CD8-positive, alpha-beta memory T cell (primary cell): ENCODE measurements at places on chromosomes 7 and 10. TPM values are rescaled to one million over a fixed set of nuclear protein-coding genes. Genes with fewer than 3 reads are reported as not detected.

- H3K36me3 ChIP-seq: peaks cover 7% of the 10 kb centered on the region
- no peak overlapping the region for H3K27ac ChIP-seq
- no peaks in the 10 kb centered on the region for H3K27me3 ChIP-seq
- peaks cover under 1% of the 10 kb centered on the region for H3K4me1 ChIP-seq
Observed at GRCh38 chr7:65390588-65390987, 16.9 kb downstream of the ZNF92 start.

DNA sequence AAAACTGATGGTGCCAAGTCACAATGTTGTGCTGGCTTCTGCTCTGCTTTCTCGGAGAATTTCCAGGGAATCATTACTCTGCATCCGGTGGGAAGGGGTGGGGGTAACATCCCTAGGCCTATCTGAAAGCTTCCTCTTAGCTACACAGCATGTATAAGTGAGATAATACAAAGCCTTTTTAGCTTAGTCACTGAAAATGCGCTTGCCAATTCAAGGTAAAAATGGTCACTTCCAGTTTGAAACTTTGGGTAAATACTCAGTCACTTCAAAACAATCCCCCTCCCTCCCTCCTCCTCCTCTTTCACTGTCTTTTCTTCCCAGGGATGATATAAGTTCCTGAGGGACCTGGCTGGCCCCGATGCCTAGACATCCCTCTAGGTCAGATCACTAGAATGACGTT lies 57.3 kb upstream of the APBB1IP start:
- H3K36me3 ChIP-seq: no peaks in the 10 kb centered on the region
- no peaks in the 10 kb centered on the region for H3K4me1 ChIP-seq
- no peak overlapping the region for H3K27ac ChIP-seq
- H3K27me3 ChIP-seq: no peaks in the 10 kb centered on the region
- H3K4me3 ChIP-seq: no peak overlapping the region
- DNase-seq: no peak

- no peak overlapping the region for H3K4me3 ChIP-seq
- H3K36me3 ChIP-seq: no peaks in the 10 kb centered on the region
- H3K4me1 ChIP-seq: no peaks in the 10 kb centered on the region
- H3K27me3 ChIP-seq: no peaks in the 10 kb centered on the region
Observed at GRCh38 chr7:81648716-81649115, 121.1 kb downstream of the HGF start.

Gene DCLRE1C
- polyA plus RNA-seq: 28.4 TPM

Gene LLCFC1
- not detected for polyA plus RNA-seq

Gene GSTO1
- 167 TPM for polyA plus RNA-seq

DNA sequence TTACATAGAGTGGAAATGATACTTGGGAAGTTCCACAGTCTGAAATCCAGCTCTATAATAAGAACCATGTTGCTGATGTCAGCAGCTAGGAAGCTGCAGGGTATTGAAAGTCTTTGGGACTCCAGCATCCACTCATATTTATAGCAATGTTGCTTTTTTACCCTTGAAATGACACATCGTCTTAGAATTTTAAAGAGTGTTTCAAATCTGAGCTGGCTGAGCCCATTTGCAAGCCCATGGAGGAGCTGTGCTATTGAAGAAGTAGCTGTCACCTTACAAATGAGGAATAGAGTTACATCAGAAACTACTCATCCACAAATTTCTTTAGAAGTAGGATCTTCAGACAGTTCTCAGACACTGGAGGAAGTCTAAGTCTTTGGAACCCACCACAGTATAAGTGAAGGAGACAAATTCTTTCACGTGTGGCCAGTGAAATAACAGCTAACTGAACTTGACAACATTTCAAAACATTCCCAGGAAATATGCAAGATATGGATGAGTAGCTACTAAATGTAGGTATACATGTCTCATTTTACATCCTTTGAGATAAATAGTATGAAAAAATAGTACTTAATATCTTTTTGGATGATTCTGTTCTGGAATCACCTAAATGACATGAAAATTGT lies 203.6 kb downstream of the ZNF365 start:
- no peak overlapping the region for H3K27ac ChIP-seq
- DNase-seq: no peak
- no peaks in the 10 kb centered on the region for H3K36me3 ChIP-seq

DNA sequence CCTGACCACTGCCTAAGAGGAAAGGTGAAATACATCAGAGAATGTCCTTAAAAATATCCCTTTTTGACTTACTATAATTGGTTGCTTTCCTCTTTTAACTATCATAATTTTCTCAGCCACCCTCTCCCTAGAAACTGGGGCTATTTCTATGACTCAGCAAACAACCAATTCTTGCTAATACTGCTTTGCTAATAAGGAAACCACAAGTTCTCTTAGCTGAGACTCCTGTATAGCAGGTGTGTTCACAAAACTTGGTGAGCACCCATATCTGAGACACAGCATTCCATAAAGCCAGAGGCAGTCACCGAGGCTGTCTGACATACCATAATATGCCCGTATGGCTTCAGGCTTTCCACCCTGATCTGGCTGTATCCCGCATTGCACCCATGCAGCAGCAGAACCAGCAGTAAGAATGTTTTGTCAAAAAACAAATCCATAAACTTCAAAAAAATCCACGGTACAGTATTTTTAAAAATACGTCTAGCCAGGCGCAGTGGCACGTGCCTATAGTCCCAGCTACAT lies 191.7 kb upstream of the C7orf33 start:
- H3K27me3 ChIP-seq: peaks cover 6% of the 10 kb centered on the region
- no peak overlapping the region for H3K27ac ChIP-seq
- H3K4me3 ChIP-seq: no peak overlapping the region
- H3K36me3 ChIP-seq: no peaks in the 10 kb centered on the region
- DNase-seq: no peak
- no peaks in the 10 kb centered on the region for H3K4me1 ChIP-seq

GRCh38 chr7:92295391-92295790 lies 49.6 kb downstream of the ANKIB1 start:
- no peak overlapping the region for H3K4me3 ChIP-seq
- H3K36me3 ChIP-seq: no peaks in the 10 kb centered on the region
- H3K27ac ChIP-seq: no peak overlapping the region
- no peak for DNase-seq
- H3K27me3 ChIP-seq: no peaks in the 10 kb centered on the region

- peak overlapping the region; percentile 45 for H3K4me3 ChIP-seq
- no peak overlapping the region for H3K27ac ChIP-seq
- H3K27me3 ChIP-seq: no peaks in the 10 kb centered on the region
- peaks cover 65% of the 10 kb centered on the region for H3K4me1 ChIP-seq
- H3K36me3 ChIP-seq: no peaks in the 10 kb centered on the region
- DNase-seq: peak; percentile 60
Observed at GRCh38 chr7:1920266-1920681, 250.2 kb downstream of the ELFN1 start.

DNA sequence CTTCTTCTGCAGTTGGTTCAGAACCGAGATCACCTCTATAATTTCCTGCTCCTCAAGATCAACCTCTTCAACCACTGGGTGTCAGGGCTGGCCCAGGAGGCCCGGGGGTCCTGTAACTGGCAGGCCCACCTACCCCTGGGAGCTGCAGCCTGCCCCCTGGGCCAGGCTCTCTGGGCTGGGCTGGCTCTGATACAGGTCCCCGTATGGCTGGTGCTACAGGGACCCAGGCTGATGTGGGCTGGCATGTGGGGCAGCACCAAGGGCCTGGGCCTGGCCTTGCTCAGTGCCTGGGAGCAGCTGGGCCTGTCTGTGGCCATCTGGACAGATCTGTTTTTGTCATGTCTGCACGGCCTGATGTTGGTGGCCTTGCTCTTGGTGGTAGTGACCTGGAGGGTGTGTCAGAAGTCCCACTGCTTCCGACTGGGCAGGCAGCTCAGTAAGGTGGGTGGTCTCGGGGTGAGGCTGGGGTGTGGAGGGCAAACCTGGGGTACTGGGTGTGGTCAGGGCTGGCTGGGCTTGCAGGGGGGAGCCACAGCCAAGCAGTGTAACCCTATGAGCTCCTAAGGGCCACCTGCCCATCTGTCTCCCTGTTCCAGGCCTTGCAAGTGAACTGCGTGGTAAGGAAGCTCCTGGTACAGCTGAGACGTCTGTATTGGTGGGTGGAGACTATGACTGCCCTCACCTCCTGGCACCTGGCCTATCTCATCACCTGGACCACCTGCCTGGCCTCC lies 4.2 kb downstream of the TMEM270 start:
- H3K27ac ChIP-seq: no peak overlapping the region
- no peaks in the 10 kb centered on the region for H3K27me3 ChIP-seq
- no peak overlapping the region for H3K4me3 ChIP-seq
- H3K4me1 ChIP-seq: no peaks in the 10 kb centered on the region
- no peaks in the 10 kb centered on the region for H3K36me3 ChIP-seq

Gene LEP
- not detected for polyA plus RNA-seq

Gene BRAT1
- polyA plus RNA-seq: 41.9 TPM

Gene FLNC
- not detected for polyA plus RNA-seq

DNA sequence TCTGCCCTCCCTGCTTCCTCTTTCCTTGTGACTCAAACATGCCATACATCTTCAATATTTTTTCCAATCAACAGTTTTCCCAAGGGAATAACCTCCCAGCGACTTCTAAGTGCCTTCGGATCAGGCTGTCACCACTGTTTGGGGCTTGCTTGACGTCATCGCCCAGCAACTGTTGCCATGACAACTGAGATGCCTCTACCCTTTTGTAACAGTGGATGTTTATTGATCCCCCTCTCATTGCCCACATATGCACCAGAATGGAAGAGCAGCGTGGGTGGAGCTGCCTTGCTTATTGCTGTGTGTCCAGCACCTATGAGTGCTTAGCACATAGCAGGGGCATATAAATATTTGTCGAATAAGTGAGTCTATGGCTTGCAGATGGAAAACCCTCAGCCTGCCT lies 14.4 kb downstream of the FFAR4 start:
- DNase-seq: no peak
- H3K4me1 ChIP-seq: no peaks in the 10 kb centered on the region
- H3K4me3 ChIP-seq: no peak overlapping the region
- no peaks in the 10 kb centered on the region for H3K36me3 ChIP-seq
- no peak overlapping the region for H3K27ac ChIP-seq

DNA sequence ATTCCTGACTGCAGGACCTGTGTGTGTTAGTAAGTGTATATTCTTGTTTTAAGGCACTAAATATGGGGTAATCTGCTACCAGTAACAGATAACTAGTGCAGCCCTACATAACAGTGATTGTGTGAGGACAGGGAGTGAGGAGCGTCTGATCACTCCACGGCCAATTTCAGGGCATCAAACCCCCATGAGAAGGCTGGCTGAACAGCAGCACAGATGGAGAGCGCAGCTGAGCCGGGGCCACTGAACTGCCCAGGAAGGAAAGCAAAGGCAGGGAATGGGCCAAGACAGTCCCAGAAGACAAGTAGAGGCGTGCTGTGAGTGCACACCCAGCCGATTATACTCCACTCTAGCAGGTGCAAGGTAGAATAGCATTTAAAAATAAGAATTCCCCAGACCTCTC lies 157.1 kb upstream of the CHST15 start:
- H3K27me3 ChIP-seq: no peaks in the 10 kb centered on the region
- no peaks in the 10 kb centered on the region for H3K36me3 ChIP-seq
- no peak overlapping the region for H3K27ac ChIP-seq
- H3K4me3 ChIP-seq: no peak overlapping the region
- no peaks in the 10 kb centered on the region for H3K4me1 ChIP-seq

- no peaks in the 10 kb centered on the region for H3K36me3 ChIP-seq
- H3K27me3 ChIP-seq: no peaks in the 10 kb centered on the region
- no peak for DNase-seq
- no peak overlapping the region for H3K27ac ChIP-seq
- no peaks in the 10 kb centered on the region for H3K4me1 ChIP-seq
Observed at GRCh38 chr10:99976886-99977665, 32.7 kb downstream of the DNMBP start.

- H3K27ac ChIP-seq: no peak overlapping the region
- H3K36me3 ChIP-seq: no peaks in the 10 kb centered on the region
- no peaks in the 10 kb centered on the region for H3K27me3 ChIP-seq
- no peaks in the 10 kb centered on the region for H3K4me1 ChIP-seq
- DNase-seq: no peak
- no peak overlapping the region for H3K4me3 ChIP-seq
Observed at GRCh38 chr10:62585211-62585775, 211.1 kb downstream of the ZNF365 start.

- H3K36me3 ChIP-seq: no peaks in the 10 kb centered on the region
- H3K27me3 ChIP-seq: peaks cover 8% of the 10 kb centered on the region
- H3K27ac ChIP-seq: no peak overlapping the region
- no peak overlapping the region for H3K4me3 ChIP-seq
Observed at GRCh38 chr7:130305433-130306042, 12.6 kb downstream of the CPA4 start.

GRCh38 chr7:24908166-24908565 lies 71.8 kb downstream of the OSBPL3 start:
- H3K4me1 ChIP-seq: peaks cover 80% of the 10 kb centered on the region
- peak overlapping the region; percentile 22 for H3K4me3 ChIP-seq
- no peak for DNase-seq
- no peaks in the 10 kb centered on the region for H3K27me3 ChIP-seq
- H3K27ac ChIP-seq: no peak overlapping the region
- no peaks in the 10 kb centered on the region for H3K36me3 ChIP-seq

- no peak overlapping the region for H3K4me3 ChIP-seq
- DNase-seq: no peak
- H3K27ac ChIP-seq: no peak overlapping the region
- H3K27me3 ChIP-seq: no peaks in the 10 kb centered on the region
- no peaks in the 10 kb centered on the region for H3K36me3 ChIP-seq
- no peaks in the 10 kb centered on the region for H3K4me1 ChIP-seq
Observed at GRCh38 chr7:106317971-106318370, 33.2 kb upstream of the NAMPT start.

DNA sequence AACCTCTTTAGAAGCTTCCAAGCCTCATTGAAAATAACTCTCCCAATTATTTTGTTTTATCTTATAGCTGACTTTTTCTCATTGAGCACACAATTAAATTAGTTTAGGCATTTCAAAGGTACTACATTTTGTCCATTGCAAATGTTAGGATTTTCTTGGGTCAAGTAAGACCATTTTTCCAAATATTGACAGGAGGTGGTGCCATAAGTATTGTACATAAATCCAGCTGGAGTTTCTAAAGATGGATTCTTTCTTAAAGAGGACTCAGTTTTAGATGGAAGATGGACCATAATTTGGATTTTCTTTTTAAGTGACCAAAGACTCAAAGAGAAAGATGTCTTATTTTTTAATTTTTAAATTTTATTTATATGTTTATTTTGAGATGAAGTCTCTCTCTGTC lies 12.3 kb upstream of the OPN4 start:
- H3K4me3 ChIP-seq: no peak overlapping the region
- H3K36me3 ChIP-seq: no peaks in the 10 kb centered on the region
- no peaks in the 10 kb centered on the region for H3K4me1 ChIP-seq

DNA sequence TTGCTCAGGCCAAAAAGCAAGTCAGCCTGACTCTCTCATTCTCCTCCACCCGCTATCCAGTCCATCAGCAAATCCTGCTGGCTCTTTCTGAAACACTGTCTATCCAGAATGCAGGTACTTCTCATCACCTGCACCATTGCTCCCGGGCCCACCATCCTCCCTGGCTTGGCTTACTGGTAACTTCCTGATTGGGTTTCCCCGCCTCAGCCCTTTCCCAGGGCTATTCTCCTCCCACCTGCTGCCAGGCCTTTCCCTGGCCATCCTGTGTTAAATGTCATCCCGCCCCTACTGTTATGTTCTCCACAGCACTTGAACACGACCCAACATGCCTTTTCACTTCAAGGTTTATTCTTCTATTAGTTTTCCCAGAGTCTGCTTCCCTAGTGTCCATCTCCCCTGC lies 124.0 kb downstream of the CNNM2 start:
- no peak for DNase-seq
- H3K27me3 ChIP-seq: no peaks in the 10 kb centered on the region
- H3K4me3 ChIP-seq: no peak overlapping the region
- H3K36me3 ChIP-seq: no peaks in the 10 kb centered on the region
- H3K4me1 ChIP-seq: no peaks in the 10 kb centered on the region

GRCh38 chr10:93837822-93838221 lies 56.0 kb upstream of the SLC35G1 start:
- H3K27ac ChIP-seq: no peak overlapping the region
- DNase-seq: no peak
- H3K36me3 ChIP-seq: no peaks in the 10 kb centered on the region
- no peaks in the 10 kb centered on the region for H3K27me3 ChIP-seq

Gene SDK1
- not detected for polyA plus RNA-seq
